ENCODE measurements at places on chromosomes 3 and 15.

GRCh38 chr3:34956511-34956910 is 682.8 kb upstream of the ARPP21 start:
- DNase-seq, result no peak

DNA sequence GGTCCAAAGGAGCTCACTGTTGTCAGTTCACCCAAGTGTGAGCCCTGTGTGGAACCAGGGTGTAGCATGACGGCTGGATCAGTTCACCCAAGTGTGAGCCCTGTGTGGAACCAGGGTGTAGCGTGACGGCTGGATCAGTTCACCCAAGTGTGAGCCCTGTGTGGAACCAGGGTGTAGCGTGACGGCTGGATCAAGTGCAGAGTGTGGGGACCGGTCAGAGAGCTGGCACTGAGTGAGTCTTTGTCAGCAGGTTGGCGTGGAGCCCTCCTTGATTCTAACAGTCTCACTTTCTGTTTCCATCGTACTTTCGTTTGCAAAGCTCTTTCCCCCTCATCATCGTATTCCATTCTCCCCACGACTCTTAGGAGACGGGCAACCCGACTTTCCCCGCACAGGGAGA is 57.9 kb upstream of the DLG1 start:
- DNase-seq, result no peak

DNA sequence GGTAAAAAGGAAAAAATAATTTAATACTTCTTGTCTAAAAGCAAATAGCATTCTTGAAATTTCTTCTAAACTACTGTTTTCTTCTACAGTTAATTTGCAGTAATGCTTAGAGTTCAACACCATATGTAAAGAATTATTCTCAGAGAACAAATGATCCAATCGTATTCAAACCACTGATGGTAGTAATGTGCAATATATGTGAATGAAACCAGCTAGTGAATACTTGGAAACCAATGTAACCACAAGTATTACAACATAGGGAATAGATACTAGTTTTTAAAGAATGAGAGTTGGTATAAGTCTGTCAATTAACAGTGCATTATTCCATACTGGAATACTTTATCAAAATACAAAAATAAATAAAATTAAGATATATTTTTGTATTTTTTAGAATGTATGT is 850.0 kb downstream of the DIPK2A start:
- no peak for DNase-seq

DNA sequence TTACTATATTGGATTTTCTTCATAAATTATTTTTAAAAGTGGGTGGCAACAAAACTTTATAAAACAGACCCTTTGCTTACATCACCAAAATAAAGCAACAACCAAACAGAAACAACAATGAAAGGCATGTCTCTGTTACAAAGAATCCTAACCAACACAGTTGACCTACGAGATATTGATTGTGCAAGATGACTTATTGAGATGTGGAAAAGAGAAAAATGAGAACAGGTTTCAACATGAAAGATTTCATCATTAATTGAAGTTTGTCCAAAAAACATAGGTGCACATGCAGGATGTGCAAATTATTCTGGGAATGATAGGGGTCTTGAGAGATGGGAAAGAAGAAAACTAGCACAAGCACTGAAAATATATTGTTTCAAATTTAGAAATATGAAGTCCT is 9.0 kb downstream of the GMNC start:
- DNase-seq, result no peak

DNA sequence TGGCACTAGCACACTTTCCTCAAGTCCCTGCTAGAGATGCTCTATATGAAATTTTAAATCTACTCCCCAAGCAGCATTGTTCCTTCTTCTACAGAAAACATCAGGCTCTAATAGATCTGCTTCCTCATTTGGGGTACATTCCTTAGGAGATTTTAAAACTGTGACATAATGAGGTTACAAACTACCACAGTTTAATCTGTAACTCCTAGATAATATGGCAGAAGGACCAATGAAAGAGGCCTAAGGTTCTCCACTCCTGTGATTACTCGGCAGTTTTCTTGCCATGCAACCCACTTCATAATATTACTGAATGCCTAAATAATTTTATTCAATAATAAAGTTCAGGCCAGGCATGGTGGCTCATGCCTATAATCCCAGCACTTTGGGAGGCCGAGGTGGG is 16.1 kb downstream of the ZNF106 start:
- no peak for DNase-seq

- DNase-seq, result no peak
Observed at GRCh38 chr3:186476044-186476468, 68.1 kb downstream of the CRYGS start.

GRCh38 chr3:110414855-110415254 is 656.8 kb upstream of the NECTIN3 start:
- DNase-seq, result peak; percentile 66

DNA sequence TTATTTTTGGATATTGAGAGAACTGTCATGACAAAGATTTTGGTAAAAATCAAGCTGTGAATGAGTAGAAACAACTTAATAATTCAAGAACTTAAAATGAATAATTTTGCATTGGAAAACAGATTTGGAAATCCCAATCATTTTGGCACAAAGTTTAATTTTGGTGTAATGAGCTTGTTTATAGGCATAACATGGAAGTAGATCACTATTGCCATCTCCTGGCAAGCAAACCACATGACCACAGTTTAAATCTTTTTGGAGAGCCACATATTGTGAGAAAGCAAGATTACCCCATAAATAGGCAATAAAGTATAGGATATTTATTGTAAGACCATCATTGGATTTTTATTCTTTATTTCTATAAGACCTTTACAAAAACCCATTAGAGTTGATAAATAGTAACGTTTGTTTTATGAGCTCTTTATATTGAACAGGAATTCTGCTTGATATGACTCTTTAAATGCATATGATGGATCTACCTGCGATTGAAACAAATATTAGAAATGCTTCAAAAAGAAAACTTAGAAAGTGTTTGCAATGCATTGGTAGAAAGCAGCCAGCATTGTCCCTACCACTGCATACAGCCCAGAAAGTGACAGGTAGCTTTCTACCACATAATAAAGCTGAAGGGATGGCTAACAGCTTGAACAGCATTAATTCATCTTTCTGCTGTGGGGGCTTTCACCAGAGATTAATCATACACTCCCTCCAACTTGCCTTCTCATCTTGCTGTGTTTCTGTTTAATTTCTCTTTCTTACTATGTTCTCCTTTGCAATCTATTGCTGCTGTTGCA is 766.8 kb downstream of the TBL1XR1 start:
- DNase-seq, result no peak

- no peak for DNase-seq
Observed at GRCh38 chr3:193310914-193311723, 67.4 kb downstream of the ATP13A5 start.

DNA sequence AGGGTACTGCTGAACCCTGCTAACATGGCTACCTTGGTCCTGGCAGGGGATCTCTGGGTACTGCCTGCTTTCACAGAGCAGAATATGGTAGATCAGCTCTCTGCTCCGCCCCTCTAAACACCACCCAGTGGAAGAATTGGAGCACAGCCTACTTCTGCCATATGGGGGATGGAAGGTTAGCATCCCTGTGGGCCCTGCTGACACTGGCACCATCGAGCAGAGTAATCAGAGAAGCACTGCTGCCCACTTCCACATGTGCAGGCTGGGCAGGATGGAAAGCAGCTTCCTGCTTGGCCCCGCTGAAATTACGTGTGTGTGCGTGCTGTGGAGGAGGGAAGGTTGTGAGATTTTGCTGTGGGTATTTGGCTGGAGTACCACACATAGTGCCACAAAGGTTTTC is 24.8 kb downstream of the CCR1 start:
- no peak for DNase-seq

DNA sequence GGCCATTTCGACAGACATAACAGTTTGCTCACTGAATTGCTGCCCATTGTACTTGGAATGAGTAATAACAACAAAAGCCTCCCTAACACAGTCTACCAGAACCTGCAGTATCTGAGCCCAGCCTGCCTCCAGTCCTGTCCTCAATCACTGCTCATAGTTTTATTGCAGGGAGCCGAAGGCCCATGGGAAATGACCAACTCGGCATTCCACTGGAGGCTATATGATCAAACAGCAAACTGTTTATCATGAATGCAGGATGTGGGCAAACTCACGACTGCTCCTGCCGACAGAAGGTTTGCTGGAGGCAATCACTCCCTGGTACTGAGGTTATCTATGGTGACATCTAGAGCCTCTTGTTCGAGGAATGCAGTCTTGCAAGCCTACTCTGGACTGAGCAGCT is 46.3 kb downstream of the LSM3 start:
- no peak for DNase-seq

GRCh38 chr15:64532521-64533315 is 72.3 kb downstream of the ZNF609 start:
- no peak for DNase-seq

GRCh38 chr3:37949866-37950265 is 40.7 kb upstream of the VILL start:
- DNase-seq, result no peak

DNA sequence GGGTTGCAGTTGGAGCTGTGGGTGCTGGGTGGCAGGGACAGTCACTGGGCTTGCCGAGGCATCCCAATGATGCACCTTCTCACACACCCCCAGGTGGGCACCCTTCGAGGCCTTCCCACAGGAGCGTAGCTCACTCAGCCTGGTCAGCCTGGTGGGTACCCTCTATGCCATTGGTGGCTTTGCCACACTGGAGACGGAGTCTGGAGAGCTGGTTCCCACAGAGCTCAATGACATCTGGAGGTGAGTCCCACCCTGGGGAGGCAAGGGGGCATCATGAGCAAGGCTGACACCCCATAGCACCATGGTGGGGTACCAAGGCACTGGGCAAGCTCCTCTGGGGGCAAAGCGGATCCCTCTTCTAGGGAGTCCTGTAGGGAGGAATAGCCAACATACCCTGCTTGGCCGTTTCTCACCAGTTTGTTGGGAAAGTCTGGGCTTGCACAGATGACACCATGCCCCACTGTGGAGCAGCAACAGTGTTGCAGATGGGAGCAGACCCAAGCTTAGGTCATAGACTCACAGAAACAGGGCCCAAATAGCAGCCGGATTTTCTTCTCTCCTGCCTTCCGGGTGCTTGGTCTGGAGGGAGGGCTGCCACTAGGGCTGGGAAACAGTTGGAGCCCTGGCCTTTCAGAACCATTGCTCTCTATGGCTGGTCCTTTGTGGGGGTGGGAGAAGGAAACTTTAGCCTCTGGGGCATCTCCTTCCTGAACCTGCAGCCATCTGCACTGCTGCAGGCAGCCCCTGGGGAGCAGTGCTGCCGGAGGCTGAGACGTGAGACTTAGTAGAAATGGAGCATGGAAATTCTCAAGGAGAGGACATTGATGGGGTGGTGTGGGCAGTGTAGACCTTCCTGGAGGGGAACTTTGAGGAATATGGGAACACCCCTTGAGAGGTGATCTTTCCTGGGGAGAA is 5.7 kb downstream of the KLHL40 start:
- no peak for DNase-seq

DNA sequence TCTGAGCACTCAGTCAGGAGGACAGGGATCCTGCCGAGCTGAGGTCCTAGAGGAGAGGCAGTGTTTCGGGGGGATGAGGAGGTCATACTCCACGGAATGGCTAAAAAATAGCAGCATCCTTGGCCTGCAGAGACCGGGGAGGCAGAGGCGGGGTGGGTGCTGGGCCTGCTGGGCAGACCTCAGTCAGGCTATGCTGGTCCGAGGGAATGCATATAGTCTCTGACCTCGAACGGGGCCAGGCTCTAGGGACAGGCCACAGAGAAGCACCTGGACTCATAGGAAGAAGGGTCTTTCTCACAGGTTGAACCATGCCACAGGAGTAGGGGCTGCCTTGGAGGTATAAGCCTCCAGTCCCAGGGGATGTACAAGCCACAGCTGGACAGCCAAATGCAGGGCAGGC is 14.0 kb upstream of the SKIC8 start:
- no peak for DNase-seq

DNA sequence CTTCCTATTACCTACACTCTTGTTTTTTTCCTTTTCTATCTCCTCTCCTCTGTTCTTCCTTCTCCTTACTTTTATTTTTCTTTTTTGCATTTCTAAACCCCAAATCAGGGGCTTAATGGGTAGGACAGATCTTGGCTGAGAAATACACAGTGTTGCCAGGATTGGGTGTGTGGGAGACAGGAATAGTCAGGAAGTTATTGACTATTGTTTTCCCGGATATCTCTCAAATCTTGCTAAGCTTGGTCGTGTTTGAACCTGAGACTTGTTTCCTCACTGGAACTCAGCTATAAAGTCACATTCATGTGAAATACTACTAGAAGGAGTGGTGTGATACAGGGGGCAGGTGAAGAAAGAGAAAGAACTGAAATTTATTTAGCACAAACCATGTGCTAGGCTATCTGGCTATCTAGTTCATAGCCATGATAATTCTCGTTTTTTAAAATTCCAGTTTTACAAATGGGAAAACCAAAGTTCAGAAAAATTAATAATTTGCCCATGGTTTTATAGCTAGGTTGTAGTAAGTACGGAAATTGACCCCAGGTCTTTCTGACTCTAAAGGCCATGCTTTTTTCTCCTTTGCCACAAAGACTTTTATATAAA is 343.2 kb upstream of the UMPS start:
- DNase-seq, result no peak

- no peak for DNase-seq
Observed at GRCh38 chr3:117630469-117630868, 920.9 kb downstream of the TUSC7 start.

- no peak for DNase-seq
Observed at GRCh38 chr15:93428150-93428549, 339.1 kb upstream of the RGMA start.

DNA sequence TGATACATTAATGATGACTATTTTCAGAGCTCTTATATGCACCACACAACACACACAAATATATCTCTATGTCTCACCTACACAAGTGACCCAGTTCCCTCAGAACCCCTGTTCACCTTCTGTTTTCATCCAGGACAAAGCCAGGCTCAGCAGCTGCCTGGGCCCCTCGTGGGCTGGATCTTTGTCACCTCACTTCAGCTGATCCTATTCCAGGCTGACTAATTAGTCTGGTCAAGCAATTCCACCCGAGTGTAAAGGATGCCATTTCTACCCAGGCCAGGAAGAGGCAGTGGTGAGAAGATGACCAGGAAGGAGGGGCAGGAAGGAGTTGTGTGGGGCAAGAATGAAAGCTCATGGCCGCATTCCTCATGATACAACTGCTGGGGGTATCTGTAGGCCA is 62.3 kb downstream of the DHX30 start:
- DNase-seq, result no peak

Data from epithelial cell of proximal tubule (primary cell).